CD4-positive, alpha-beta T cell treated with Interleukin-12 subunit alpha and Interleukin-12 subunit beta, for 1 hour (primary cell): ENCODE measurements at places on chromosomes 13 and 19.

- no peak for DNase-seq
Observed at GRCh38 chr13:62137629-62138405, 722.2 kb upstream of the PCDH20 start.

DNA sequence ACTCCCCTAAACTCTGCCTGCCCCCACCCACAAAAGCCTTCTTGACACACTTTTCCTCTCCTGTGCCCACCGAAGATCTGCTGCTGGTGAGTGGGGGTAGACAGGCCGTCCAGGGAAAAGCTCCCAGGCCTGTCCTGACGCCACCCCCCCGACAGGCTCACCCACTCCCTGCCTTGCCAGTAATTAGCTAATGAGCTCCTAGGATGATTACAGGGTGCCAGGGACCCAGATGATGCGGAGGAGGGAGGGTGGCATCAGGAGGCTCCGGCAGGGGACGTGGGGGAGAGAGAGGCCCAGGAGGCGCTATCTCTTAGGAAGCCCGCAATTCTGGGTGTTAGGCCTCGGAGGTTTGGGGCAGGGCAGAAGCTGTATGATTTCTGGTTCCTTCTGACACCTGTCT is 27.0 kb downstream of the MARK4 start:
- no peak for DNase-seq

- DNase-seq: no peak
Observed at GRCh38 chr19:51157265-51157664, 15.2 kb downstream of the SIGLEC7 start.

DNA sequence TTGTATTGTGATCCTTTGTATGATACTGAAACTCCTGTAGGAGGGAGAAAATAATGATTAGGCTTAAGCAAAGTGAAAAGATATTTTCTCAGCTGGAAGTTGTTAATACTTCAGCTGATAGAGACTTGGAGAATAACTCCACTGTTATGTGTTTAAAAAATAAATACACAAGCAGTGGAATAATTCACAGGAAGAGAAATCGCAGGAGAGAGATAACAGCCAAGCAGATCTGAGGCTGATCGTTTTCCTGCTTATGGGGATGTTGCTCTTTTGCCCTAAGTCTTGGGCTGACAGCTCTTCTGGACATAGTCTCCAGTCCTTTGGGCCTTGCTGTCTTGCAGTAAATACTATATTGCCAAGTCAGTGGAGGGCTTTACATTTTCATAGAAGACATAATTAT is 93.3 kb downstream of the OLFM4 start:
- DNase-seq: no peak

DNA sequence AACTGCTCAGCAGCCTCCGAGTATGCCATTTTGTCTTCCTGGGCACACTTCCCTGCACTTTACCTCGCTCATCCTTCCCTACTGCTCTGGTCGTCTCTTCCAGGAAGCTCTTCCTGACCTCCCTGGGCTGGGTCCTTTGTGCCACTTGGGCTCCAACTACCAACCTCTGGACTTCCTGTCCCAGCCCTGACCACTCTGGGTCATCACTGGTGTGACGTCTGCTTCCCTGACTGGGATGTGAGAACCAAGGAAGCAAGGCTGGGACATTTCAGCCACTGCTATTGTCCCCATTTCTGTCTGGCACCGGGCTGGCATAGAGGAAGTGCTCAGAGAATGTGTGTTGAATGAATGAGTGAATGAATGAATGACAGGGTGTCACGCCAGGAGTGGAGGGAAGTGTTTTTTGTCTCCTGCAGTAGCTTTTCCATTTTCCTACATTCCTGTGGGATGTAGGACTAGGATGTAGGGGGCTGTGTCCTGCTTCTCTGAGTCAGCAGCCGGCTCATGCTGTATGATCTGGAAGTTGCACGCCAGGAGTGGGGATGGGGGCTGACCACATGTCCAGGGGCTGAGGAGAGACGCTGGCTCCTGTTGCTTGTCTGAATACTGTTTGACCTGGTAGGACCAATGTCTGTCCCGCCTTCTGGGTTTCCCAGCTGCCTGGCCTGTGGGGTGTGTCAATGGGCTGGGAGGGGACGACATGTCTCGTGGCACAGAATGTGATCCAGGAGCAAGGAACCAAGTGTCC is 14.7 kb downstream of the NOVA2 start:
- DNase-seq: no peak

- DNase-seq: no peak
Observed at GRCh38 chr13:91567485-91568207, 169.2 kb downstream of the GPC5 start.

- no peak for DNase-seq
Observed at GRCh38 chr13:97364031-97364430, 69.9 kb upstream of the RAP2A start.

DNA sequence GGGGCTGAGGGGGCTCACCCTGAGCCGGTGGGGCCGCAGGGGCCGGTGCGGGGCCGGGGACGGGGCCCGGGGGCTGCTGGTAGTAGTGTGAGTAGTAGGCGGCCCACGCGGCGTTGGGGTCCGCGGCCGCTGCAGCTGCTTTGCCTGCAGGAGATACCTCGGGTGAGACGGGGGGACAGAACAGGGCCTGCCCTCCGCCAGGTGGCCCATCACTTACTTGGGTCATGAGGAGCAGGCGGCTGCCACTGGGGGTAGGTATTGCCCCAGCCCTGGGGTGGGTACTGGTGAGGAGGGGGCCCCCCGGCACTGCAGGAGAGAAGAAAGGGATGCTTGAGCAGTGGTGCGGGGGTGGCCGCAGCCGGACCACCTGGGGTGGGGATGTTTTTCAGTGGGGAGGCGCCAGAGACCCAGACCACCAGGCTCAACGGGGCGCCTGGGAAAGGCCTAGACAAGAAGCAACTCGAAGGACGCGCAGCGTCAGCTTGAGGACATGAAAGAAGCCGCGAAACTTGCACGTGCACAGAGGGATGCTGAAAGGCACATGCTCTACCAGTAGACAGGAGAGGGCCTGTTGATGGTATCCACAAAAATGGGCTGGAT is 8.9 kb downstream of the KHSRP start:
- no peak for DNase-seq

GRCh38 chr19:12162882-12163806 is at the start of gene ZNF136:
Gene ZNF136, plus strand, starts transcription at chr19:12163096. Its CDS starts 108 bp downstream, at chr19:12163204.
- peak; percentile 94 for DNase-seq

GRCh38 chr13:72542241-72542640 is 185.2 kb downstream of the MZT1 start:
- DNase-seq: no peak

DNA sequence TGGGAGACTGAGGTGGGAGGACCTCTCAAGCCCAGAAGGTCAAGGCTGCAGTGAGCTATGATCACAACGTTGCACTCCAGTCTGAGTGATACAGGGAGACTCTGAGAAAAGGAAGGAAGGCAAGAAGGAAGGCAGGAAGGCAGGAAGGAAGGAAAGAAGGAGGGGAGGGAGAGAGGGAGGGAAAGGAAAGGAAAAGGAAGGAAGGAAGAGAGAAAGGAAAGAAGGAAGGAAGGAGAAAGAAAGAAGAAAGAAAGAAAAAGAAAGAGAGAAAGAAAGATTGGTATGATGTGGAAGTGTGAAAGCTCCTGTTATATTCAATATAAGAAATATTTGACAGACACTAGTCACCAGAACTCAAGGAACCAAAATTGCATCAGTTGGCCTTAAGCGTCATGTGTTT is 32.5 kb upstream of the CEBPG start:
- no peak for DNase-seq

DNA sequence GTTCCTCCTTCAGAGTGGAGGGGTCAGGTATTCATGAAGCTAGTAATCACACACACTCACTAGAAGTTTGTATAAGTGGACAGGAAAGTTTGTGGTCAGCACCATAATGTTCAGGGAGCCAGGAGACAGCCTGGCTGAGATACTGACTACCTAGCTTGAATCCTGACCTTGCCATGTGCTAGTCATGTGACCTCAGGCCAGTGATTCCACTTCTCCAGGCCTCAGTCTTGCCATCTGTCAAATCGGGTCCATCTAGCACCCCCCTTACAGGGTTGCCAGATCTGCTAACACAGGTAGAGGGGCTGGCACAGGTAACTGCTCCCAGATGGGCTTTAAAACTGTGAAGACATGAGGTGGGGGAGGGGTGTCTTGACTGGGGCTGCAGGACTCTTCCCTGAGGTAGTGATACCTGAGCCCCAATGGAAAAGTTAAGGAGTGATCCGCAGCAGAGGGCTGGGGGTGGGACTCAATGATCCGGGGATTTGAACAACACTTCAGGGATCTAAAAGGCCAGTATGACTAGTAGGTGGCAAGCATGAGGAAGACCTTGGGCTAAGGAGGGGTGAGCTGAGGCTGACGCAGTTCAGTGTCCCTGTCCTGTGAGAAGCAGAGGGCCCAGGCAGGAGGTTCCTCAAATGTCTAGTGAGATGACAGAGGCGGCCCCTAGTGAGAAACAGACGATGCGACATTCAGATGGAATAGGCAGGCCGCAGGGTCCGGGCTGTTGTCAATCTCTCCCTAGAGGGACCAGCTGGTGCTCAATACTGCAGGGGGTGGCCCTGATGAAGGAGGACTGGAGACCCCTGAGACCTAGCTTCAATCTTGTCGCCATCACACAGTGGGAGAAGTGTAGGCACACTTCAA is 8.5 kb downstream of the ACTMAP start:
- DNase-seq: no peak

GRCh38 chr13:59755632-59756290 is 408.0 kb downstream of the DIAPH3 start:
- DNase-seq: no peak

- DNase-seq: no peak
Observed at GRCh38 chr13:69410761-69411160, 696.9 kb upstream of the ATXN8OS start.

GRCh38 chr19:49684251-49684982 is 5.0 kb upstream of the ADM5 start:
- DNase-seq: peak; percentile 45

- DNase-seq: no peak
Observed at GRCh38 chr13:42571895-42572294, 2.1 kb upstream of the TNFSF11 start.

- DNase-seq: peak; percentile 31
Observed at GRCh38 chr13:110913322-110914080, 1.4 kb downstream of the ANKRD10 start.

DNA sequence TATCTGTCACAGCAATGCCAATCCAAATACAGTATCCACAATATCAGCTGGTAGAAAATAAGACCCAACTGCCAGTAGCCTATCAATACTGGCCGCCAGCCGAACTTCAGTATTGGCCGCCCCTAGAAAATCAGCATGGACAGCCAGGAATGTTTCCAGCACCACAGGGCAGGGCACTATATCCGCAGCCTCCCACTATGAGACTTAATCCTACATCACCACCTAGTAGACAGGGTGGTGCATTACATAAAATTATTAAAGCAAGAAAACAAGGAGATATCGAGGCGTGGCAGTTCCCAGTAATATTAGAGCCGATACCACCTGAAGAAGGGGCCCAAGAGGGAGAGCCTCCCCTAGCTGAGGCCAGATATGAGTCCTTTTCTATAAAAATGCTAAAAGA is 111.3 kb downstream of the ZNF486 start:
- peak; percentile 54 for DNase-seq

DNA sequence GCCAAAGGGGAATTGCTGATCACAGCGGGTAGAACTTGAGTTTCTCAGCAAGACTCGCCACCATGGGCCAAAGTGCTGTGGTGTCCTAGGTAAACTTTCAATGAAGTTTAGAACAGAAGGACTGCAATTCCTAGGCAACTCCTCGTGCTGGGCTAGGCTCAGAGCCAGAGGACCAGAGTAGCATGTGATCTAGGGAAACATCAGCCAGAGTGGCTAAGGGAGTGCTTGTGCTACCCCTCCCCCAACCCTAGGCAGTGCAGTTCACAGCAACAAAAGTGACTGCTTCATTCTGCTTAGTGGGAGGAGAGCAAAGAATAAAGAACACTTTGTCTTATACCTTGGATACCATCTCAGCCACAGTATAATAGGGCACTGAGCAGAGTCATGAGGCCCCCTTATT is 1658.6 kb upstream of the MIR17HG start:
- no peak for DNase-seq

DNA sequence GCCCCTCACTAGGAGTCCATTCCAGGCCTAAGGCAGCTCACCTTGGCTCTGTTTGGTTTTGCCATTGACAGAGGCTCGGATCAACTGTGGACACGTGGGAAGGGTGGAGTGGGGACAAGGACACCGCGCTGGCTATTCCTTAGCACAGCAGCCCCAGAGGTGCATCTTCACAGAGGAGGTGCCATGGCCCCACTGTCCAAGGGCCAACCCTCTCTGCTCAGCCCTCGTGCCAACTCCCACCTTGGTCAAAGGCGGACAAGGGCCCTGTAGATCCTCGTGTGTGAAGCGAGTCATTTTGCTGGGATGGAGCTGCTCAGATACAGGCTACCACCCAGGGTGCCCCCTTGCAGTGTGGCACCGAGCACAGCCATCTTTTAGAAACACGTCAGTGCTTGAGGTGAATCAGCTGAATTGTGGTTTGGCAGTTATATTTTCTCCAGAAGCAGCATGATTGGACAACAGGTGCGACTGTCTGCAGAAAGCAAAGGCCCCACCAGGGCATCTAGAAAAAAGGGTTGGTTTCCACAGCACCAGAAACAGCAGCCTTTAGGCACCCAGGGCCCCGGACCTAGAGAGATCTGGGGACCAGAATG is 192.1 kb upstream of the GPR12 start:
- no peak for DNase-seq

DNA sequence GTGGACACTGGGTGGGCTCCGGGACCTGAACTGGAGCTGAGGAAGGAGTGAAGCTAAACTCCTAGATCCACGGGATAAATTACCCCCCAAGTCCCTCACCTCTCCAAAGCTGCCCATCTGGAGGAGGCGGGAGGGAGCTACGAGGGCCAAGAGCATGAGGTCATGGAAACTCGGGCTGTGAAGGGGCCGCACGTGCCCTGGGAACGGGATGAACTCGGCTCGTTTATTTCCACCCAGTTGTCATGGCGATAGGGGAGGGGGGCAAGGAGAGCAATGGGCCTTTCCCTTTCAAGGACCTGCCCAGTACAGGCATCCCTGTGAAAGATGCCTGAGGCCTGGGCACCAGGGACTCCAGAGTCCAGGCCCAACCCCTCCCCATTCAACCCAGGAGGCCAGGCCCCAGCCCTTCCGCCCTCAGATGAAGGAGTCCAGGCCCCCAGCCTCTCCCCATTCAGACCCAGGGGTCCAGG is 3.8 kb downstream of the PPP1R12C start:
- no peak for DNase-seq

DNA sequence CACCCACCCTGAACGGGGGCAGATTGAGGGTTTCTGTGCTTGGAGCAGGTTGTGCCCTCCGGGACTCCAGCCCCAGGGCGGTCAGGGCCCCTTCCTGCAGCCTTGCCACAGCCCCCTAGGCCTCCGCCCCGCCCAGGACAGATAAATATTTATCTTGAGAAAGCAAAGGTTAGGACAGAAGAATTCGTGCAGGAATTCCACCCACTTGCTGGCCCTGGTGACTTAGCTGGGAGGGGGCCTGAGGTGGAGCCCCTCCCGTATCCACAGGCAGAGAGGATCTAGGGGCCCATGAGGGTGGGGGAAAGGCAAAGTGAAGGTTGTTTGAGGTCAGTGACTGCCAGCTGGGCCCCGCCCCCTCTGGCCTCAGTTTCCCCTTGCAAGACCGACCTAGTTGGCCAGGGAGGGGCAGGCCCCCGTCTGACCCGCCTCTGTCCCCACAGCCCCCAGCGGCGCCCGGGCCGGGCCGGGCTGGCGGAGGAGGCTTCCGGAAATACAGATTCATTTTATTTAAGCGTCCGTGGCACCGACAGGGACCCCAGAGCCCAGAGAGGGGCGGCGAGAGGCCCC is 5.2 kb downstream of the MIDN start:
- no peak for DNase-seq

GRCh38 chr13:43422116-43422515 is 364.7 kb downstream of the ENOX1 start:
- DNase-seq: no peak
